ENCODE measurements at places on chromosomes 7 and 10.
A peak's percentile ranks its signal among the peaks of the same experiment; 100 is the strongest.

DNA sequence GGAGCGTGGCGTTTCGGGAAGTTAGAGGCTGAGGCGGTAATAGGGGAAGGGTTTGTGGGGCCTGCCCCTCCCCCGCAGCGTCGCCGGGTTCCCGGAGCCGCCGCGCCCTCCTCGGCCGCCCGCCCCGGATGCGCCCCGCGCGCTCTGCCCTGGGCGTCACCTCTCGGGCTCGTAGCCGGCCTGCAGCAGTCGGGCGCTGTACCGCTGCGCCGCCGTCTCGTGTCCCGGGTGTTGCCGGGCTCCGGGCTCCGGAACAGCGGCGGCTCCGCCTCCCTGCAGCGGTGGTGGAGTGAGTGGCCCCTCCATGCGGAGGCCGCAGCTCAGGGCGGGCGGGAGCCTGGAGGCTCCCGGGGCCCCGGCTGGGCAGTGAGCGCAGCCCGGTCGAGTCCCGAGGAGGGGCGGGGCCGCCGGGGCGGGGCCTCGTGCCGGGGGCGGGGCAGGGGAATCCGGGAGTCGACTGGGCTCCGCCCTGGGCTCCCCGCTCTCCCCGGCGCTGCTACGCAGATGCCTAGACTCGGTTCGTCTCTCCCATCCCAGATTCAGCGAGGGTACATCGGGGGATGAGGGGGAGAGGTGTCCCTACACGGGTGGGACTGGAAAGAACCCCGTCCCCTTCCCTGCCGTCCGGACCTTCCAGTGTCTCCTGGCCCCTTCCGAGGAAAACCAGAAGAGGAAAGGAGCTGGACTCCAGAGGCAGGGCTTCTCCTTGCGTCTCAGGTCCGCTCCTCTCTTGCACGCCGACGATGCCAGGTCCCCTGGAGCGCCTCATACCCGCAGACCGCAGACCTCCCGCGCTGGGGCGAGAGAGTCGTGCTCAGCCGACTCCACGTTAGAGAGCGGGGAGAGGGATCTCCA, at the start of gene IMPDH1:
IMPDH1 (minus strand) TSS at position 387 of the 855 bp plus-strand sequence; CDS start at position 306, 81 bp downstream.
- DNase-seq: peak; percentile 85

- no peak for DNase-seq
These were observed 217.4 kb downstream of the WDR37 start for GRCh38 chr10:1273372-1274105.

GRCh38 chr7:47231032-47231431, 350.9 kb downstream of the TNS3 start:
- DNase-seq: peak; percentile 30

DNA sequence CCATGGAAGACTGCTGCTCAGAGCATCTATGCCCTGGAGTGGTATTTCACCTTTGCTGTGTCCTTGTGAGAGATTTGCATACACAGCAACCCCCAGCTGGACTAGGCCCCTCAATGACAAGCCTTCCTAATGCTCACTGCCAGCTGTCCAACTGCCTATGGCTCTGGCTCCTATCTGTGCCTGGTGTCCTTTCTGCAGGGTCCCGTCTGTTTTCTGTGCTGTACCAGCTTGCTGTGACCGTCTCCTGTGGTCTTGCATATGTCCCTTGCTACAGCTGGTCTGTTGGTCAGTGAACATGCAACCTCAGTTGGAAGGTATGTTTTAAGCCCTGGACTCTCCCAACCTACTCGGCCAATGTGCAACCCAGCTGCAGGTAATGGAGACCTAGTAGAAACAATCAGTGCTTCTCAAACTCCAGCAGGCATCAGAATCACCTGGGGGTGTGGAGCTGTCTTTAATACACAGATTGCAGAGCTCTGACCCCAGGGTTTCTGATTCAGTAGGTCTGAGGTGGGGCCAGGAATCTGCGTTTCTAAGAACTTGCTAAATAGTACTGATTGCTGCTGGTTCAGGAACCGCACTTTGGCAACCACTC, 306.4 kb upstream of the ZNF32 start:
- DNase-seq: no peak

GRCh38 chr7:111985798-111986197, 220.4 kb downstream of the DOCK4 start:
- DNase-seq: no peak

GRCh38 chr10:131785121-131785460, 115.7 kb upstream of the PPP2R2D start:
- DNase-seq: no peak

DNA sequence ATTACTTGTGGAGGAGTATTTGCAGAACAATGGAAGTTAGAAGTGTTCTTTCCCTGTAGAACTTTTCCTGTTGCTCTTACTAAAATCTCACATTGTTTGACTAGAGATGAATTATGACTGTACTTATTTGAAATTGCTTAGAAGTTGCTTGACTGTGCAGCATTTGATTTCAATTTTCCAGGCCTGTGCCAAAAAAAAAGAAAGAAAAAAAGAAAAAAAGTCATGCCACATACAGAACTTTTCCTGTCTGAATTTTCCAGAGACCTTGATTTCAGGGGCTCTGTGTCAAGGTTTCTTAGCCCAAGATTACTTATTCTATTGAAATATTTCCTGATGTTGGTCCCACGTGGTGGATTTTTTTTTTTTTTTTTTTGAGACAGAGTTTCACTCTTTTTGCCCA, 3.5 kb upstream of the FAM171A1 start:
- no peak for DNase-seq

- DNase-seq: no peak
These were observed 204.1 kb downstream of the TRIL start for GRCh38 chr7:28754027-28754426.

DNA sequence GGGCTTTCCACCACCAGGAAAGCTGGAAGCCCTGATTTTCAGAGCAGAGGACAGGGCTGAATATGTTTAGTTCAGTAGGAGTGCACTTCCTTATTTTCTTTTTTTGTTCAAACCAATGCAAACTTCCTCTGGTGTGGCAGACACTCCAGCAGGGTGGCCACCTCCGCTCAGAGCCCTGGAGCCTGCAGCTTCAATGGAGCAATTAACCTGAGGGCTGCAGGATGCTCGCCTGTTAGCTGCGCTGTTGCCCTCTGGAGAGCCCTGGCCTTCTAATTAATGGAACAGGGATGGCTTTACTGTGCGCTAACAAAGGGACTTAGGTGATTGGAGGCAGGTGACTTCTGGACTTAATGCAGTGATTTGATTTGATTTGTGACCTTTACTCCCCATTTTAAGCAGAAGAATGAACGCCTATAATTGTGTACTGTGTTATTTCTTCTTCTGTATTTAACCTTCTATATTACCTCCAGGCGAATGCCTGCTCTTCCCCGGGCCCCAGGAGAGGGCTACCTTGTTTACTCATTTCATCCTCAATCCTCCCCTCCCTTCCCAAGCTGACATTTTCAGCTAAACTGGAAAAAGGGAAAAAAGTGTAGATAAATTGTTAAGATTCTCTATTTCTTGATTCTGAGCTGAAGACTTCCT, 123.0 kb upstream of the CTBP2 start:
- DNase-seq: no peak

DNA sequence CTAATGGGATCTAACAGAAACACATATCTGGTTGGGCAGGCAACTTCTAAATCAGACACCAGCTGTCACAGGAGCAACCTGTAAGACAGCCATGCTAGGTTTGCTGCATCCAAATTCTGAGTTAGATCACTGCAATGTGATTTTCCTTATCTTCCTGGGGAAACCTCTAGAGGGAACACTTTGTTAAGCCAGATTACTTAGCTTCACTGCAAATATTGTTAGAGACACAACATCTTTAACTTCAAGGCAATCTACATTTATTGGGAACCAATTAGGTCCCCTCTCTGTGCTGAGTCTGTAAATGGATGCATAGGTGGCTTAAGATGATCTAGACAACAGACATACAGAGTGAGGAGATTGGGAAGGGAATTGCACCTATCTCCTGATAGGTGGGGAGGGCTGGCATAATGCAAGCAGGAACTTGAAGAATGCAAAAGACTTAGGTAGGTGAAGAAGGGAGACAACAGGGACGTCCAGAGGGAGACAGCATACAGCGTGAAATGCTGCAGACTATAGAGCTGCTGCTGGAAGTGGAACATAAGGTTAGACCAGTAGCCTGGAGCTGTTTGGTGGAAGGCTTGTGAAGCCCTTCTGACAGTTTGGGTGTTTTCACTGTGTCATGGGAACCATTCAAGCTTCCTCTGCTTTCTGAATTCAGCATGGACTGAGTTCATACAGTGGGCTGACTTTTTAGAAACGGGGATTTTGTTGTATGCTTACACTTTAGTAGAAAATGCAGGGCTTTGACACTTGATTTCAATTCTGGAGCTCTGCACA, 109.8 kb upstream of the ELMO1 start:
- DNase-seq: no peak

- peak; percentile 7 for DNase-seq
These were observed 35.3 kb downstream of the STK32C start for GRCh38 chr10:132272231-132272971.

DNA sequence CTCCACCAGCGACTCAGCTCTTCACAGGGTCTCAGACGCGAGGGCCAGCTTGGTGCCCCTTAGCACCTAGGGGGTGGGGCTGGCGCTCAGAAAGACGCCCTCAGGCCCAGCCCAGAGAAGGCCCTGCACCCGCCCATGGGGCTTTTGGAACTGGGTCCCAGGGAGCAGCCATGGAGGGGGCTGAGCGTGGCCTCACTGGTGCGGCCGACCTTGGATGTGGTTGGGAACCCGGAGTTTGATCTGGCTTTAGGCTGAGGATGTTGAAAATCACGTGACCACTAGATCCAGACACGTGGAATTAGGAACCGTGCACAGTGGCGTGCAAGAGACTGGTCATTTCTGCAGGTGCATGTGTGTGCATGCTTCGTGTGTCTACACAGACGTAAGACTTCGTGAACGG, 185.4 kb downstream of the DNAJB6 start:
- DNase-seq: no peak

- DNase-seq: no peak
These were observed 21.3 kb downstream of the WNT8B start for GRCh38 chr10:100483876-100484666.

- no peak for DNase-seq
These were observed 172.7 kb downstream of the AGMO start for GRCh38 chr7:15389073-15389472.

- DNase-seq: peak; percentile 11
These were observed 8.8 kb downstream of the PHYH start for GRCh38 chr10:13291061-13291460.

GRCh38 chr10:18214691-18215563, 74.7 kb downstream of the CACNB2 start:
- DNase-seq: peak; percentile 65

GRCh38 chr10:88995156-88995876, 4.7 kb downstream of the FAS start:
- DNase-seq: no peak

- DNase-seq: no peak
These were observed 71.2 kb upstream of the TRIM24 start for GRCh38 chr7:138388673-138389491.

DNA sequence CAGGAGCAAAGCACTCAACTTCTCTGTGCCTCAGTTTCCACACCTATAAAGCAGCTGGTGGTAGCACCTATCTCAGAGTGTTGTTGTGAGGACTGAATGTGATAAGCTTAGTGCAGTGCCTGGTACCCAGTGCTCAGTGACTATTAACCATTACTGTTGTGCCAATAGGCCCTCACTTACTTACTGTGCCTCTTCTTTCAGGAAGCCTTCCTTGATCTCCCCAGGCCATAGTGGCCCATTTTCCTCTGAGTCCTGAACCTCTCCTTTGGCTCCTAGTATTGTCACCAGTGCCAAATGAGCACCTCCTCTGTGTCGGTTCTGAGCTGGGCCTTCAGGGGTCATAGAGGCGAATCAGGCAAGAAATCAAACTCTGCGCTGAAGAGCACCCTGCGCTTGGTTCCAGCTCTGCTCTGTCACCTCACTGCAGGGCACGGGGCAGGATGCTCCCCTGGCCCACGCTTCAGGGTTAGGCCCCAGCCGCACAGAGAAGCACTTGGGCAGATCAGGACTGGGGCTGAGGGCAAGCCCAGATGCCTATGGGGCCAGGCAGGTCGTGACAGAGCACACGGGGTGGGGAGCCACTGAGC, 2.5 kb downstream of the CALHM1 start:
- DNase-seq: no peak

DNA sequence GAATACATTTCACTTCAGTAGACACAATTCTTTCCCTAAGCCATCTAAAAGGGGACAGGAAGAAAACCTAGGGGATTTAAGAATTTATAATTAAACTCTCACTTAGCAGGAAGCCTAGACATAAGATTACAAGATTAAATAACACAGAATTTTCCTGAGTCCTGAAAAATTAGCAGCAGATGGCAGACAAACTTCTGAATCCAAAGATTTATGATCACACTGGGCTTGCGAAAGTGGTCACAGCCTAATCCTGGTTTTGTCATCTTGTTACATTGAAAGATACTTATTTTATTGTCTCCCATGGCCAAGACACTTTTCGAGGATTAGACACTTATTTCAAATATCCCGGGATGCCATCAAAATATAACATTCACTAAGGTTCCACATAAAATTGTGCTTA, 2.9 kb downstream of the ERLIN1 start:
- DNase-seq: no peak

DNA sequence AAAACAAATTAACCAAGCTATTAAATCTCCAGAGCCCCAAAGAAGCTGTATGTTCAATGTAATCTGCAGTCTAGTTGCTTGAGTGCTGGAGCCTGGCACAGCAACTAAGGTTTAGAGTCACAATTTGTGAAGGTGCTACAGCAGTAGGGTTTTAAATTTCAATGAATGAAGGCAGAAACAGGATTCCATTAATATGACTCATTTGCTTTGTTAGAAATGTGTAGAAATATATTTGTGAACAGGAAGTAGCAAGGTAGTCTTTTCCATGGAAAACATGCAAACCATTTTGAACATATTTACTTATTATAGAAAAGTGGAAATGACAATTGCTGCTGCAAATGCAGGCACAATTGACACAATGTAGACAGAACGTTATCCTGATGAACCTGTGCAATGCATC, 149.0 kb upstream of the STEAP4 start:
- DNase-seq: no peak

- no peak for DNase-seq
These were observed 129.9 kb downstream of the CSTF2T start for GRCh38 chr10:51569467-51569866.

GRCh38 chr10:60390224-60390626, 550 bp upstream of the ANK3 start:
- DNase-seq: peak; percentile 9

- no peak for DNase-seq
These were observed 37.4 kb downstream of the HHEX start for GRCh38 chr10:92727141-92727540.

- no peak for DNase-seq
These were observed 49.7 kb upstream of the ANTXRL start for GRCh38 chr10:46236941-46237681.

DNA sequence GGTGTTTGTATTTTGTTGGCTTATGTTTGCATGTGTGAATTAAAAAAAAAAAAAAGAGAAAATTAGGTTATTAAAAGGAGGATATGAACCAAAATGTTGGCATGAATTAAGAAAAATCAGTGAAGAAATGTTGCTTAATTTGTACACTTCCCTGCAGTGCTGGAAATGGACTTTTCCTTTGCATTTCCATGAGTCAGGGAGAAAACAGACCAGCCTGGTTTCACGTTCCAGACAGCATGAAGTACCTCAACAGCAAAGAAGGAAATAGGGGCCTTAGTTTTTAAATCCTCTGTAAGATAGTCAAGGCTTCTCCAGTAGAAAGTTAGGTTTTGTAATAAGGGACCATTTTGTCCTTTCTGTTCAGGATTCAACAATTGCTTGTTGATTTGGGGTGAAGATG, 159.7 kb downstream of the CELF2 start:
- no peak for DNase-seq

GRCh38 chr7:137696376-137696775, 150.4 kb downstream of the DGKI start:
- DNase-seq: peak; percentile 76

- DNase-seq: peak; percentile 13
These were observed 415.1 kb upstream of the FZD8 start for GRCh38 chr10:36057180-36057579.

GRCh38 chr10:85596389-85596788, 770.2 kb downstream of the GRID1 start:
- DNase-seq: no peak
